ENCODE measurements at places on chromosomes 11 and 22.

GRCh38 chr11:80136991-80137390 is 696.2 kb upstream of the TENM4 start:
- DNase-seq, result no peak

DNA sequence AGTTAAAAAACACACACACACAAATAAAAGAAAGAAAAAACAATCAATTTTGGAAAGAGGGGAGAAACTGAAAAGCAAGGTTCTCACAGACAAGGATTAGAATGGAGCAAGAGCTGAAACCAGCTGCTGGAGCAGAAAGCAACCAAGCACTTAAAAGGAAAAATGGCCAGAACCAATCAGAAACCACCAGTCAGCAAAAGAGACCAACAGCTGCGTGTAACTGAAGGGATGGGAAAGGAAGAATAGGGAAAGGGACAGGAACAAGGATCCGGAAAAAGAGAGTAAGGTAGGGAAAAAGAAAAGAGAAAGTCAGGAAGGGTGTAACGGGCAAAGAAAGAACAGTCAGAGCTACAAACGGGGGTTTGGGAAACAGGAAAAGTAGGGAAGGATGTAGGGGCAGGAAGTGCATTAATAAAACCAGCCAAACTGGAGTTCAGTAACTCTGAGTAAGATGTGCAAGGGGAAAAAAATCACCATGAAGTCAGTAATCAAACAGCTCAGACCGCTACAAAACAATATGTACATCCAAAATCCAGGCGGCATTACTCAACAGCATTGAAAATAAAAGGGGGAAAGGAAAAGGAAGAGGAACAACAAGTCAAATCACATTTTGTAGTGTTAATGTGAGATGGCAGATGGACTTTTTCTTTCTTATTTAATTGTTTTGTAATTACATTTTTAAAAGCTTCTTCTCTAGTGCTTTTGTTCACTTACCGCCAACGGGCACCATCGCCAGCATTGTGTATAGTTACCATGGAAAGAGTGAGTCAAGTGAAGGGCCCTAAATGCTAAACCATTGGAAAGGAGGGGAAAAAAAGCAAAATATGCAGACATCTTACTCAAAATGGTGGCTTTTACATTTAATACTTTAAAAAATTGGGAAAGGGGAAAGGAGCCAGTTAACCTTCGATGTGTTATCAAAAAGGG is 49.2 kb downstream of the APOL5 start:
- no peak for DNase-seq

DNA sequence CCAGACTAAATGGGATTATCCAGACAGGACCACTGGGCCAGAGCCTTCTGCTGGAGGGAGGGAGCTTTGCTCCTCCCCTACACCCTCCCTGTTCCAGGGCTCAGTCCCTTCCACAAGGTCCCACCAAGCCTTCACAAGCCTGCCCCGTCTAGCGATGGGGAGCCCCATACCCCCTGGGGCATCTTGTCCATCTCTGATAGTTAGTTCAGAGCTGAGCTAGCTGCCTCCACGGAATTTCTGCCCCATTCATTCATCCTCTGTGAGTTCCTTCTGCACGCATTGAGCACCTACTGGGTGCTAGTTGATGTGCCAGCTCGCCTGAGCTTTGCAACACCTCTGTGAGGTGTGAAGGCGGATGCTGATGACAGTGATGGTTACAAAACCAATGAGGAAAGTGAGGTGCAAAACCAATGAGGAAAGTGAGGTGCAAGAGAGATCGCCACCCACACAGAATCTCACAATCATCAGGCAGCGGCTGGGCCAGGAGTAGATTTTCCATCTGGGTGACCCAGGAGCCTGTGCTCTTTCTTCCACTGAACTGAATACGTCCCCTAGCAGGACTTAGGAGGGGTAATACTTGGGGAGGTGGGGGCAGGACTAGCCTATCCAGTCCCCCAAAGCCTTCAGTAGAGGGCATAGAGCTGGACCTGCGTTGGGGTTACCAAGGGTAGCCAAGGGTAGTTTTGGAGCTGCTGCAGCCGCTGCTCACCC is 21.5 kb upstream of the CBX7 start:
- no peak for DNase-seq

GRCh38 chr11:115330684-115331482 is 173.3 kb downstream of the CADM1 start:
- no peak for DNase-seq

- DNase-seq, result no peak
Measured at GRCh38 chr22:45450921-45451651, 37.6 kb downstream of the RIBC2 start.

- no peak for DNase-seq
Measured at GRCh38 chr11:64438986-64439771, 80.2 kb downstream of the RPS6KA4 start.

DNA sequence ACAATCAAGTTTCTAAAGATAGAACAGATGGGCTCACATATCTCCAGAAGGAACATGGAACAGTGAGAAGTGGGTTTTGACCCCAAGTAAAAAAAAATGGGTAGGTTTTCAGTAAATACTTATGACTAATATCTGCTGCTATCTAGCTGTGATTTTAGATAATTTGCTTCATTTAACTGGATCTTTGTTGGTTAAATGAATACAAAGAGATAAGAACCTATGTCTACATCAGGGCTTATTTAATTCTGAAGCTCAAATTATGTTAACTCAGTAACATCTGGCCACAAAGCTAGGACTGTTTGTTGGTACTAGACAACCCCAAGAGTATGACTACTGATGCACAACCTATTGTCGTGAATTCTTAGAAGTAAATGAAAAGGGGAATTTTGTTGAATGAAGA is 144.4 kb upstream of the SESN3 start:
- DNase-seq, result no peak

DNA sequence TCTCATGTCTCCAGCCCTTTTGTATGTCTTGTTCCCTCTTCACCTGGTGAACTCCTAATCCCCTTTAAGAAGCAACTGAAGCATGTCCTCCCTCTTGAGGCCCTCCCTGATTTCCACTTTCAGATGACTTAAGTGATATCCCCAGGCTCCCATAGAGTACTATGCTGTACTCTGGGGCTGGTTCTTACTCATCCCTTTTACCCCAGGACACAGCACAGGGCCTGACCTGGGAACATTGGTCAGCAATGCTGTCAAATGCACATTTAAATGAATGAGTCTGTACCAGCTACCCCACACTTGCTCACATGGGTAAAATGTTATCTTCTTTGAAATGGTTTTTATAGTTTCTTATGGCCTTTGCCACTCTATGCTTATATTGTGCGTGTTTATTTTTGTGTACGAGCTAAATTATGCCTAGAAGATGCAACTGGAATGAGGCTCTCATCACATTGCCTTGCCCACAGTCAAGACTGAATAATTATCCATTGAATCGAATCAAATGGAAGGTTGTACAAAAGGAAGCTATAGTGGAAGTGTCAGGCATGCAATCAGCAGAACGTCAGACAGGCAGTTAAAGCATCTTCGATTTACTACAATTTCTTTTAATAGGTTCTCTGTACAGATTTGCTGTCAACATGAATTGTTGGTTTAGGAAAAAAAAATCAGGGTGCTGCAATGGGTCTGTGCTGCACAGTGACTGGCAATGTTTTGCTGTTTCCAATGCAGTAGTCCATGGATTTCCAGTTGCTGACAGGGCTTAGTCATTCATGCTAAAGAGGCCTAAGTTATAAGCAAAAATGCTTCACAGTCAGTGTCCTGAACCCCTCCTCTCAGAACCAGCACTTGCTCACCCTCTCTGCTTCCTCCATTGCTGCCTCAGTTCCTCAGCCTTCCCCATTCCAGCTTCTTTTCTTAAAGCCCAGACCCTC is 79.5 kb downstream of the PARVA start:
- no peak for DNase-seq

- DNase-seq, result no peak
Measured at GRCh38 chr11:88520391-88520790, 182.9 kb upstream of the CTSC start.

DNA sequence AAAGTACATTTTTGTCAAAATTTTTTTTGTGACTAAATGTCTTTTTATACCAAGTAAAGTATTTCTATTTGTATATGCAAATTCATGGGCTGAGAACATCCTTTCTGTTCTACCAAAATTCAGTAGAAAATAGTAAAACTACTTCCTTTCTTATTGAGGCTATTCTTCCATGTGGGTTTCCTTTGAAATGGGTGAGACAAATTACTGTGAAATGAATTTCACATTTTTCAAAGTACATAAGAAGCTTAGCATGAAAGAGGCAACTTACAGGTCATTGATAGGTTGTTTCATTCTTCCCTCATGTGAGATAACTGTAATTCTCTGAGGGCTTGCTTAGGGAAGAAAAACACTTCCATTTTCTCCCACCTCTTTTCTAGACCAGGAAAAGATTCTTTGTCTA is 1.0 kb upstream of the OR6X1 start:
- no peak for DNase-seq

DNA sequence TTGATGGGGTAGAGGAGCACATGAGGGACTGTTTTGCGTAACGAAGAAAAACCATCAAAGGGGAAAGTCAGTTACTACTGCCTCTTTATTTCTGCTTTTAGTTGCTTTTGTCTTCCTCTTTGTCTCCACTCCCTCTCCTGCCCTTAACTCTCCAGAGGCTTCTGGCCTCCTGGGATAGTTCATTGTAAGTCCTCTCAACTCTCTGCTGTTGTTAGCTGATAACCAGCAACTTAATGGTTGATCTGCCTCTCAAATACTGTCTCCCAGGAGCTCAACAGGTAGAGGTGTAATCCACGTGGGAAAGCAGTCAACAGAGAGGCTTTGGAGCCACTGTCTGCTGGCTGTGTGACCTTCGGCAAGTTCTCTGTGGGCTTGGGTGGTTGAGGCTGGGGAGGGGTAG is 47.3 kb downstream of the CCDC81 start:
- no peak for DNase-seq

- no peak for DNase-seq
Measured at GRCh38 chr11:2881076-2881980, 4.2 kb downstream of the CDKN1C start.

- DNase-seq, result no peak
Measured at GRCh38 chr22:45324311-45324711, 14.6 kb downstream of the FAM118A start.

DNA sequence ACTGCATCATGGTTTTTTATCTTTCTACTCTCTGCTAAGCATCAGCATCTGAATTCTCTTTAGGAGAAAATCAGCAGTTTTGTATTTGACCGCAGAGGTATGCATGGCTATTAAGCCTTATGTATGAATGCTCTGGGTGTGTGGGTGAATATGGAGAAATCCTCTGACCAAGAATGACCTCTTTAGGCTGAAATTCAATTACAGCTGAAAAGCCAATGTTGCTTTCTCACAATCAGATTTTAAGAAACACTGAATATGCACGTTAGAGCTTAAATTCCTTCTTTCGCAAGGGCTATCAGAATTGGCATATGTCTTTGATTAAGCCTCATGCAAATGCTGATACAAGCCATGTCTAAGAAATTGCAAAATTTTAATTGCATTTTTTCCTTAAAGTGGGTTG is 43.2 kb downstream of the ARHGAP42 start:
- no peak for DNase-seq

DNA sequence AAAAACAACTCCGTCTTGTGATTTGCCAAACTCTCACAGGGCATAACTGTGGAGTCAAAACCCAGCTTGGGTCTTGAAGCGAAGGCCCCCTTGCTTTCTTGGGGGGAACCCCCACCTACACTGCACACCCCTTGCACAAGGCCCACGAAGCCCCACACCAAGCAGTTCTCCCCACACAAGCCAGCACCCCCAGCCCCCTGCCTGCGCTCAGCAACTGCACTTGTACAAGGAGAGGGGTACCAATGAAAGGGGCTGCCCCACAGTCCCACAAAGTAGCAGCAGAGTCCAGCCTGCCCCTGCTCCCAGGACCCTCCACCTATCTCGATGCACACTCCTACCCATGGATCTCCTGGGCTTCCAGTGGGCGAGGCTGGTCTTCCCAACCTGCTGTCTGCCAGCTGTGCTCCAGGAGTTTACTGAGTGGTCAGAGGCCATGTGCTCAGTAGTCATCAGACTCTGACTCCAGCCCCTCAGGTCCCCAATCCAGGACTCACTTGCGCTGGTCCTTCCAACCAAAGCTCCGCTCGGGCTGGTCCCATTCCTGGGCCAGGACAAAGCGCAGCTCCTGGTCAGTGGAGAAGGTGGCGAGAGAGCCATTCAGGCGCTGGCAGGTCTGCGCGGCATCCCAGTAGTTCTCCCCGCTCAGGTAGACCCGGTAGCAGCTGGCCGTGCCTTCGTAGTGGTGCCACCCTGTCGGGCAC is 57.7 kb downstream of the DGCR2 start:
- no peak for DNase-seq

DNA sequence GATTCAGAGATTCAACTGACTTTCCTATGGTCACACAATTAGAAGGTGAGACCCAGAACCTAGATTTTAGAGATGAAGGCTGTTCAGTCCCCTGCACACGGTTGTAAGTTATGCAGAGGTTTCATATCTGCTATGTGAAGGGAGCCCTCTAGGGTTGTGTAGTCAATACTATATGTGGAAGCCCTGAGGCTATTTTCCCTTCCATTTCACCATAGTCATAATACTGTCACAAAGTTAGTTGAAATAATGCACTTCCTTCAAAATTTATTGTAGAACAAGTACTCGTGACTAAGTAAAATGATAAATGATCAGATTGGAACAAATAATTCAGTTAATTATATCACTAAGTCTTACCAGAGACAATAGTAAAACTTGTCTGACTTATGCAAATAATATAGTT is 48.8 kb downstream of the ENDOD1 start:
- no peak for DNase-seq

- no peak for DNase-seq
Measured at GRCh38 chr22:17717708-17718107, 56.6 kb downstream of the BID start.

- DNase-seq, result no peak
Measured at GRCh38 chr11:56764976-56765375, 16.5 kb upstream of the OR9G4 start.

- no peak for DNase-seq
Measured at GRCh38 chr22:48772286-48772907, 1055.3 kb downstream of the BRD1 start.

DNA sequence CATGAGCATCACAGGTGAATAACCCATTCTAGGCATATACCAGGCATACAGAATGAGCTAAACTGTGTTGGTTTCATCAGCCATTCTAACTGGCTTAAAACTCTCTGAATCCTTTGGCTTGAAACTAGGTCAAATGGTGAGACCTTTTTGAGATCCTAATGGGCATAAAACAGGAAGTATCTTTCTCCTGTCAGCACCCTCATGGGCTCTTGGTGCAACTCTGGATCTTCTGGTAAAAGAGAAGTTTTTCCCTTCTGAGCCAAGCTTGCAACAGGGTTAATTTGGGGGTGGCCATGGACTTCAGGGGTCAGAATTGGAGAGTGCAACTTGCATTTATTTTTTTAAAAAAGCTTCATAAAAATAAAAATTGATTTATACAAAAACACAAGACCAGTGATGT is 67.9 kb upstream of the GRAMD1B start:
- no peak for DNase-seq

GRCh38 chr11:3186166-3186953 is 21.2 kb upstream of the OSBPL5 start:
- DNase-seq, result no peak

- DNase-seq, result no peak
Measured at GRCh38 chr22:23073526-23074229, 3.4 kb downstream of the GNAZ start.

DNA sequence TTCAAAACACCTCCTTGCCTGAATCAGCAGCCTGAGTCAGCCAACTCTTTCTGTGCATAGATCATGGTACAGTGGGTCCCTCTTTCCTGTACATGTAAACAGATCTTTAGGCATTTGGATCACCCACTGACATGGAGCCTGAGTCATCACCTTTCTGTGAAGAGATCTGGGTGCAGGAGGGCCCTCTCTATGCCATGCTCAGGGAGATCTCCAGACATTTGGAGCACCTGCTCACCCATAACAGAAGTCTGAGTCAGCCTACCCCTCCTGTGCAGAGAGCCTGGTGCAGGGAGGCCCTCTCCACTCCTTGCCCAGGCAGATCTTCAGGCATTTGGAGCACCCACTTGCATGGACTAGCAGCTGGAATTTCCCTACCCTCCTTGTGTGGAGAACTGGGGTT is 56.2 kb upstream of the GLYAT start:
- no peak for DNase-seq
